Fibroblast of skin of scalp (primary cell): ENCODE measurements at places on chromosomes 3 and 15.

GRCh38 chr3:34145796-34146195 lies 347.4 kb downstream of the PDCD6IP start:
- DNase-seq = no peak

GRCh38 chr15:78921517-78921916 lies 23.3 kb downstream of the CTSH start:
- no peak for DNase-seq

DNA sequence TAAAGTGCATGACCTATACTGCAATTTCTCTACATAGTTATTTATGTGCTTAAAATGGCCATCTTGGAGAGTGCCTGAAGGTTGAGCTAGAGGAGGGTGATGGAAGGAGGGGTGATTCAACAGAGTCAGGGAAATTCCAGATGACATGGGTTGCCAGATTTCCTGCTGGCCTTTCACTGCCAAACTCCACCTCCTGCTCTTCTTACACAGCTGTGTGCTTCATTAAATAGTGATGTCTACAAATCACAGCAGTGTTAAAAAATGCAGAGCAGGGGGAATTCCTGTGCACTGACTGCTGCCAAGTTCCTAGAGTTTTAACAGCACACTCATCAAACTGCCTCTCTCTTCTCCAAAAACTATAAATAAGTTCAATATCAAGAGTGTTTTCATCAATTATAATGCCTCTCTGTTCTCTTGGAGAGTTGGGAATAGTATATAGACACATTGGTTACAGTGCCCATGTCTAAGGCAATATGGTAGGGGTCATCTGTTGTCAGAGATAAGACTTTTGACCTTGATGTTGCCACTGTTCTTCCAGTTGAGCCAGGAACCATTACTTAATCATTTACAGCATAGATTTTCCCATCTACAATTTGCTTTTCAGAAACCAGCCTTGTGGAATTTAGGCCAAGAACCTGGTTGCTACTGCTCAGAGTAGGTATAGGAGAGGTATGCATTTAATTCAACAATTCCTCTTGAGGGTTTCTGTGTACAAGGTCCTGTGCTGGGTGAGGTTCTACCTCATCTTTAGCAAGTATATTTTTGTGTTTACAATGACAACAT lies 79.6 kb downstream of the TP63 start:
- peak; percentile 99 for DNase-seq

GRCh38 chr3:66481071-66482017 lies 19.5 kb downstream of the LRIG1 start:
- DNase-seq = no peak

DNA sequence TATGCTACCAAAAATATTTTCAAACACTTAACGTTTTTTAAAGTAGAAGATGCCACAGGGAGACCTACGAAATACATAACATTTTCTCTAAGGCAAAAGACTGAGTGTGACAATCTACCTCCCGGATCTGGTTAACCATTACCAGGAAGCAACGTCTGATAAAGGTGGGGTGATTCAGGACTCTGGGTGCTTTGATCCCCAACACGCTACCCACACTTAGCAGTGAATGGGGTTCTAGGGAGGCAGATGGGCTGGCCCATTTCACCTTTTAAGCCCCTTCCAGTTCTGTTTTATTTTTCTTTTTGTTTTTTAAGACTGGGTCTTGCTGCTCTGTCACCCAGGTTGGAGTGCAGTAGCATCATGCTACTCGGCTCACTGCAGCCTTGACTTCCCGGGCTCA lies 39.5 kb downstream of the EIF4E3 start:
- DNase-seq = no peak

DNA sequence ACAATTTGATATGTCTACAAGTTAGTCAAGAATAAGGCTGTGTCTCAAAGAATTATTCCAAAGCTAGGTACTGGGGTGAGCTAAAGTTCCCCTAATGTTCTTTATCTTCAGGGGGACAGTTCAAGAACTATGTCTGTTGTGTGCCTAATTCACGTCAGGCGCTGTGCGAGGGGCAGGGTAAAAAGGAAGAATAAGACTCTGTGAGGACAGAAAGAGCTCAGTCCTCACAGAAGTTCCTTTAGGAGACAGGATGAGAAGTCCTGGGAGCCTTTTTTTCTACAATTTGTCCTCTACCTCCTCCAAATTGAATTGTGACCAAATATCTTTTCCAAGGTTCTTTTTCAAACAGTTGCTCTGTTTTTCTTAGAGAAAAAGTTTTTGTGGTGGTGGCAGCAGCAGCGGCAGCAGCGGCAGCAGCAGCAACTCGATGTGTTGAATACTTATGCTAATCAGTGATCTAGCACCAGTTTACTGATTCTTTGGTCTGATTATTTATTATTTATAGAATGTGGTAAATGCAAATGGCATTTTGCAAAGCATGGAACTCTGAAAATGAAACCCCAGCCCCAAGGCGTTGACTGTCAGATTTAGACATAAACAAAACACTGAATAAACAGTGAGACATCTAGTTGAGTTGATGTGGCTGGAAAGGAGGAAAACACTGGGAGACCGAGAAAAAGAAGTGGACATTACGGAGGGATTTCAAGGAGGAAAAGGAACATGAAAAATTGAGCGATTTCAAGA lies 88.6 kb downstream of the GTPBP8 start:
- DNase-seq = no peak

DNA sequence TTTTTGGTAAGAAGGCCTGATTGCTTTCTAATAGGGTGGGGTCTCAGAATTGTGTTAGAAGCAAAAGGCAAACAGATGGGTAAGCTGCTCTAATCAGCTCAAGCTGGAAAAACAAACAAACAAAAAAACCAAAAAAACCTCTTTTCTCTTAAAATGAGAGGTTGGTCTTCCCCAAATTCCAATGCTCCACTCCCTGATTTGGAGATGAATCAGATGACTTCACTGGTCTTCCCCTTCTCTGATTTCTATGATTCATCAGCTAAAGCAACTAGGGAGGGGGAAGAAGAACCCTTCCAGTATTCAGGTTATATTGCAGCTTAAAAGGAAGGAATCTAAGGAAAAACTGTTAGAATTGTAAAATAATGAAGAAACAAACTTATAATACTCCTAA lies 9.6 kb upstream of the ANXA2 start:
- DNase-seq = peak; percentile 87

DNA sequence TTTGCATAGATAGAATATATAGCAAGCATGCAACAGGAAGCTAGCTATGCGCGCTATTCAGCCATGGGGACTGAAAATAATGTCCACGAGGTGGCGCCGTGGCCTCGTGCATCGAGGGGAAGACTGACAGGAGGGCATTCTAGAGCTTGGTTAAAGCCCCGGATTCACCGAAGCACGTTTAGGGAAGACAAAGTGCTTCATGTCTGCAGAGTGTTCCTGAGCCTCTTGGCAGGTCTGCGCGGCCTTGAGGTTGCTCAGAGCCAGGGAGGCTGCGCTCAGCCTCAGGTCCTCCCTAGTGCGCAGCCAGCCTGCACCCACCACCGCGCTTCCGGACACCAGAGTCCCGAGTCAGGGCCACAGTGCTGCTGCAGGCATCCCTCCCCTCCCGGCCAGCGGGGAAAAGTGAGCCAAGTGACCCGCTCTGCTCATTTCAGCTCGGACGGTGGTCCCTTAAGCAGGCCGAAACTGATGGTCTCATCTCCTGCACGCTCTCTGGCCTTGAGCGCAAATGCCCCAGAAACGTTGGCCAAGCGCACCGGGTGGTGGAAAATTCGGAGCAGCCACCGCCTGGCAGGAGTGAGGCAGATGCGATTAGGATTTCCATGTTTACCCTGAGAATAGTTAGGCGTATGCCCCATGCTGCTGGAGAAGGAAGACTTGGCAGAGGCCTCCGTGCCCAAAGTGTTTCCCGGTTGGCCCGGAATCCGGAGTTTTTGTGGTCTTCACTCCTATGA lies 24.8 kb downstream of the GABRA5 start:
- peak; percentile 80 for DNase-seq

- DNase-seq = no peak
Measured at GRCh38 chr3:178275793-178276192, 260.4 kb upstream of the KCNMB2 start.

DNA sequence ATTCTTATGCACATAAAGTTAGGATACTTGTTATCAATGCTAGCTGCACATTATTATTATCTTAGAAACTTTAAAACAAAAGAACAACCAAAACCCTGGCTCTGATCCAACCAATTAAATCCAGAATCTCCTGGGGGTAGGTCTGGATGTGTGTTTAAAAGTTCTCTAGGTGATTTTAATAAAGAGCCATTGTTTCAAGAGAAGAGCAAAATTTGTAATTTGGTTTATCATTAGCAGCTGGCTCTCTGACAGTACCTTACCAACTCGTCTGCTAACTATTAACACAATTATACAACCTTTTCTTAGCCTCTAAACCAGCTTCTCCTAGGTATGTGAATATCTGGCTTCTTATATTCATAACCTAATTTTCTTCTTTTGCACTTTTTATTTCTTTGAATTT lies 68.9 kb downstream of the IFT80 start:
- no peak for DNase-seq

- no peak for DNase-seq
Measured at GRCh38 chr3:140250010-140250855, 315.2 kb downstream of the CLSTN2 start.

GRCh38 chr15:60324706-60325438 lies 72.9 kb downstream of the ANXA2 start:
- peak; percentile 57 for DNase-seq

DNA sequence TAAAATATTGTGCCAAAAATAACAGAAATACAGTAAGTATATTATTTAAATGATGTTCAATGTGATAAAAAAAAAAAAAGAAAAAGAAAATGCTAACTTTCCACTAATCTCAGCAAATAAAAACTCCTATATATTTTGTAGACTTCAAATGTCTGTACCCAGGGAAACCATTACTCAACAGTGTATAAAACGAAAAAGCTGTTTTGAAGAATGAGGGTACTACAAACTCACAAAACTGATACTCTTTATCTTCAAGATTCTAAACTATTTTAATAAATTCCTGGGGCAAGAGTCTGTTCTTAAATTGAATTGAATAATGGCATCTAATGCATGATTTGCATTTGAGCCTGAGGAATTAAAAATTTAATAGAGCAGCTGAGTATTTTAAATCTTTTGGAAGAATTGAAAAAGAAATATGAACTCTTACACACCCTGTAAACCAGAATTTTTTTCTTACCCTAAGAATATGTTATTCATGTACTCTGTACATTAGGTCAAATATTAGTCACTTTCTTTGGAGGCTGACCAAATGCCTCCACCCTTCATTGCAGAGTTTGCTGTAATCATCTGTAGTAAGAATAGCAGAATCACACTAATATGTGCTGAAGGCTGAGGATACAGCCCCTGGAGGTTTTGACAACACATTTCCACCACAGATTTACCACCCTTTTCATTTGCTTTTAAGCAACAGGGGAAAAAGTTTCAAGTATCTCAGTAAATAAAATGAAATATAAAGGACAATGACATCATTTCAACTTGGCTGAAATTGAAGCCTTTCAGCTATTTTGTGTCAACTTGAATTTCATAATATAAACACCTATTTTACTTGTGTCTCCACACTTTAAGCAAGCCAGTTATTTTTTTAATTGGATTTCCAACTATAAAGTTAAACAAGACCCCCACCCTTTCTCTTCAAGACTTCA lies 79.7 kb downstream of the FBN1 start:
- peak; percentile 97 for DNase-seq

GRCh38 chr3:15646851-15647511 lies 45.4 kb downstream of the BTD start:
- DNase-seq = peak; percentile 99

DNA sequence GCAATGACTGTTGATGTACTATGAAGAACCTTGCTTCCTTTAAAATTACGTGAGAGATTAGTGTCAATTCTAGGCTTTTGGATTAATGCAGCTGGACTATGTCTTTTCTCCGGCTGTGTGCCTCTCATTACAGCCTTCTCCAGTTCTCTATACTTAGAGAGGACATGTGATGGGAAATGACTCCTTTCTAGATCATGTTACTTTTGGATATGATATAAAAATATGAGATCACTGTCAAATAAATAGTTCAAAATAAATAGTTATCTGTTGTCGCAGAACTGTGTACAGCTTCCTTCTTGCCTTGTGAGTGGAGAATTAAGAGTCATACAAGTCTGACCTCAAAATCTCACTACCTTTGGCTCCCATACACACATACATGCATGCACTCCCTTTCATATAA lies 592.4 kb downstream of the DIPK2A start:
- no peak for DNase-seq

DNA sequence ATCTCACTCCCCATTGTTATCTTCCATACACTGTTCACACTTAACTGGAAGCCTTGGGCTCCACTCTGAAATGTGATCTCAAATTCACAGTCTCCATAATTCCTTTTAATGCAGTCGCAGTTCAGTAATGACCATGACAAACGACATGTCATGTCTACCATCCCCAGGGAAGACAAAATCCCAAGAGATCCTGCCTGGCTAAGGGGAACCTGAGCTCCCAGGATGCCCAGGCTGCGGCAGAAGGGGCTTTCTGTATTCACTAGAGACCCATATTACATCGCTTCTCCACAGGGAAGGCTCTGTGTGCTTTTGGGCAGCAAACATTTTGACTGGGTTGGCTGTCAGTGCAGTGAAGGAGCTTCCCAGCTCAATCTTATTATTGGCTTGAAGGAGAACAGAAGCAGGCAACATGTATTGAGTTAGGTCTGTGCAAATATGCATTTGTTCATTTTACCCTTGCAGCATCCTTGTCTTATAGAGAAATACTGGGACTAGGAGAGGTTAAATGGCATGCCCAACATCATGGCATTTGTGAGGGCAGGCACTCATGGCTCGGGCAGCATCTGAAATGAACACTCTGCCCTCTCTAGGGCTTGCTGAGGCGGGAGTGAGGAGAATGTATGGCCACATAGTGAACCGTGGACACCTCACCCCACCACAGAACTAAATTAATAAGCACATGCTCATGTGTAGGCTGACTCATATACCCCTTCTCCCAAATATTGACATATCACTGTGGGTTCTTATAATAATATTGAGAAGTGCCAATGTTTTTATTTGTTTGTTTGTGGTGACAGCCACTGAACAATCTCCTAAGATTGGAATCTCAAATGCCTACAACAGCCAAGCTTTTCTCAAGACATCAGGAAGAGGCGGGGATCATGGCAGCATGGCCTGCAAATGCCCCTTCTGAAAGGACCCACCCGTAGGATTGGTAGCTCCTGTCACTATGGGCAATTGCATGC lies 141.6 kb upstream of the FOXB1 start:
- DNase-seq = no peak

GRCh38 chr15:96428742-96429141 lies 98.2 kb downstream of the NR2F2 start:
- DNase-seq = peak; percentile 89
